ENCODE measurements at places on chromosomes 13 and 19.

- no peak for DNase-seq
Observed at GRCh38 chr13:33072282-33072681, 56.1 kb downstream of the KL start.

DNA sequence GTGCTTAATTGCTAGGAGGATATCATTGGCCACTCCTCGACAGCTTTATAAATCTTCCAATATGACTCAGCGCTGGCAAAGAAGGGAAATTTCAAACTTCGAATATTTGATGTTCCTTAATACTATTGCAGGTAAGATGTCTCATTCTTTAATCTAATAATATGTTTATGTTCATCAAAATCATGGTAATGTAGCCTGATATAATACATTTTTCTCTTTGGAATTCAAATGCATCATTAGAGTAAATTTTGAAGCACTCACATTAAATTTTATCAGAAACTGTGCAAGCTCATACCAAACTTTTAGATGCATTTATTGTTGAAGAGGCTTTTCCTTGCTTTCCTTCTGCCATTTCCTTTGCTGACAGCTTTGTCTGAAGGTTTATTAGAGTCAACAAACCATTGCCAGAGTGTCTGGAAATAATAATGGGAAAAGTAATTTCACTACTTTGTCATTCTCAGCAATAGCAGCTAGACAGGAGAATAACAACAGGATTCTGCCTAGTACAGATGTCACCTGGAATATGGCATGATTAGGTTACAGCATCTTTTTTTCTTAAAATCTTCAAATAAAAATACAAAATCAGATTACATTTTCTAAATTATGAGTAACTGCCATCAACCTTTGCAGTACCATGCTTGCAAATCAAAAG lies 78.6 kb upstream of the MAB21L1 start:
- no peak for DNase-seq

DNA sequence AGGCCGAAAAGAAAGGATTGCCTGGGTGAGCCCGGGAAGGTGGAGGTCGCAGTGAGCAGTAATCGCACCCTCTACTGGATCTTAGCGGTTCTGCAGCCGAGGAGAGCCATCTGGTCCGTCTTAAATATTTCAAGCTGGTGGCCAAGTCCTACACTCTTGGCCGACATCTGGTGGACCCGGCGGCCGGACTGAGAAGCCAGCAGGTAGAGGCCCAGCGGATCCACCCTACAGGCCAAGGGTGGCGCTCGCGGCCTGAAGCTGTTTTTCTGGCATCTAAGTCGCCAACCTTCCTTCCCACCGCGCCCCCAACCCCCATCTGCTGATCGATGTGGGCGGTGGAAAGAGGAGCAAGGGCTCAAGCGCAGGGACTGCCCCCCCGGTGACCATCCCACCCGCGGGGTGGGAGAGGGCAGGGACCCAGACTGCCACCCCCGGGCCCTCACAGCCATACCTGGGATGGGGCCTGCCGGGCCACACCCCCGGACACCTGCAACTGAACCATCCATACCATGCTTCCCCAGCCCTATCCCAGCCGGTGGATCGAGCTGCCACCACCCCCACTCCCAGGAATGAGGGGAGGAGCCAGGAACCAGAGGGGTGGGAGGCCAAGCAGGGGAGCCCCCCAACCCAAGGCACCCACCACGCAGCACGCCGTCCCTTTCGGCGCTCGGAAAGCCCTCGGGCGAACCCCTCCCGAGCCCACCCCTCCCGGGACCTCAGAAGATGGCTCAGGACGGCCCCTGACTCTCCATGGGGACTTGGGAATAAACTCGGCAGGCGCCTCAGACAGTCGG lies 46.3 kb upstream of the ZNF730 start:
- no peak for DNase-seq

GRCh38 chr13:44318161-44318560 lies 55.5 kb upstream of the SERP2 start:
- no peak for DNase-seq

DNA sequence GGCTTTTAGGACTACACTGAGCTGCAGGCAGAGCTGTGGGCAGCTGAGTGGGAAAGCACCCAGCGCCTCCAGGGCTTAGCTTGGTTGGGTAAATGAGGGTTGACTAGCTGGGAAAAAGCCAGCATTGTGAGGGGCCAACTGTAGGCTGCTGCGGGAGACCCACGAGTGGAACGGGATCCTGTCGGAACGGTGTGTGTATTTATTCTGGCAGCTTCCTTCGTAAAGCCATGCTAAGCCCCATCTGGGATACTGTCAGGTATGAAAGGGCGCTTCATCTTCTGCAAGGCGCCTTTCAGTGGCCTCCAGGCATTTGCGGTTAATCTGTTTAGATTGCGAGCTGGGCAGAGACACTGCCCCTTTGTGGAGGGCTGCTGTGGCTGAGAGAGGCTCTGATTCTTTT lies 39.5 kb upstream of the CNMD start:
- DNase-seq, result no peak
